HuH-7.5 (cell line): ENCODE measurements at places on chromosomes 2 and 18.

DNA sequence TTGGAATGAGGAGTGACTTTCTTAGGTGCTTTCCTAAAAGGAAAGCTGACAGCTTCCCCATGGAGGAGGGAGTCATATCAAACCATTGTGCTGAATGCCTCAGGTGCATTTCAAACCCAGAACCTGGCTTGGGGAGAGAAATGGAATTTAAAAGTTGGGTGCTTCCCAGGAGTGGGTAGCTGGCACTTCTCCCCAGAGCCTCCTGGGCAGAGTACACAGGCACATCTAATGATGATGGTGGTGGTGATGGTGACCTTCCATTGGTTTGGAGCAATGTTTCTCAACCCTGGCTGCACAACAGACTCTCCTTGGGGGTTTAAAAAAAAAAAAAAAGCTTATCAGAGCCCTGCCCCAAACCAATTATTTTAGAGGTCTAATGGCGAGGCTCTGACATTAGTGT lies 8.3 kb downstream of the FOSL2 start:
- no peak for DNase-seq

DNA sequence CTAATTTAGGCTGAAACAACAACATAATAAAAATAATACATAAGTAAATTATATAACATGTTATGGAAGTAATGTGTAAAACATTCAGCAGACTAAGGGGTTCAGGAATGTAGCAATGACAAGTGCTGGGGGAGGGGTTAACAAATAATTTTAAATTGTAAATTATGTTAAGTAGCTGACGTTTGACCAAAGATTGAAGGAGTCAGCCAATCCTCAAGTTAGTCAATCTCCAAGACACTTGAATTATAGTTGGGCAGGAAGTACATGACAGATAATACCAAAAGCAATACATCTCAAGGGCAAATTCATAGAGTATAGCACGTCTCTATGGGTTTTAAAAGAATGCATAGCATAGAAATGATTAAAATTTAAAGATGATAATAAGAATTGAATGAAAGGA lies 89.1 kb downstream of the KCNH7 start:
- DNase-seq, result no peak

DNA sequence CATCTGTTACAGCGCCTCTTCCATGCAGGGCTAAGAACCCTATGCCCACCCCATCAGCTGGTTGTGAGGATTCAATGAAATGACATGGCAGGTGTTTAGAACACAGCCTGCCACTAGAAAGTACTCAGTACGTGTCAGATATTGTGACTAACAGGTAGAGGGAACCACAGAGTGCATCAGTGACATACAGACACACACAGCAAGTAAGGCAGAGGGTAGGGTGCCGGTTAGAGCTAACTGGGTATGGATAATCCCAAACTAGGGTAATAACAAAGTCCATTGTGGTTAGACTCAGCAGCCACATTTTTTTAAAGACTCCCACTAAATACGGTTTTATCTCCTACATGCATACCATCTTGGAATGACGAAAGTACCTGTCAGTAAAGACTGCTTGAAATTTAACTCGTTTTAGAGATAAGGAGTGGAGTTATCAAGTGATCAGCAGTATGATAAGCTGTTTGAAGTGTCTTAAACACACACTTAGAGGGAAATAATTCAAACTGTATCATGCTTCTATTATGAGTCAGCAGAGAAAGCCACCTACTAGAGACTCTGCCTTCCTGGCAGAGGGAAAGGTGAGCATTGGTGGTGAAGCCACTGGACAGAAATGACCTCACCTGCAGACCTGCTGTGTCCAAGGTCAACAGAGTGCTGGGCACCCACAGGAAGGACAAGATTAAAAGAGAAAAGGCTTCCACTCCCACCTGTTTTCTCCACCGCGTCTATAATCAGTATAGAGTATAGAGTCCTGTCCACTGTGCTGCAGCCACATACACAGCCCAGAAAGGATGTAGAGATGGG lies 20.6 kb downstream of the MPPE1 start:
- no peak for DNase-seq

DNA sequence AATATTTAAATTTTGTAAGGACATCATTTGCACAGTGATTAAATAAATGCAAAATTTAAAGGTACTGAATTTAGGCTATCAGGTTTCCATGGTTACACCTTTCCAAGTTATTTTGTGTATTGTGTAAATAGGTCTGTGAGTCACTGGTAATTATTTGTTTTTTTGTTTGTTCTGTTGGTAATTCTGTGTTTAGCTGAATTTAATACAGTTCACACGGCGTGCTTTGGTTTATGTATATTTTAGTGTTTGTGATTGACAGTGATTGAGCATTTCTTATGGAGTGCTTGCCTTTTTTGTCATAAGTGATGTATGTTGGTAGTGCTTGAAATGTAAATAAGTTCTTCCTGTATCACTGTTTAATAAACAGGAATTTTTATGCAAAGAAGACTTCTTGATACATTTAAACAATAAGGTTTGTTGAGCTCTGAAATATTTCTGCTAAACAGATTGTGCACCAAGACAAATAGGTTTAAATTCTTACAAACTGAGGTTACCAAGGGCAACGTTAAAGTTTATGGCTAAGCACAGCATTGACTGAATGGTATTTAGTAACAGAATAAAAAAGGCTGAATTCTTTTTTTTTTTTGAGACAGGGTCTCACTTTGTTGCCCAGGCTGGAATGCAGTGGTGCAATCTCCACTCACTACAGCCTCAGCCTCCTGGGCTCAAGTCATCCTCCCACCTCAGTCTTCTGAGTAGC lies 38.3 kb upstream of the DLX1 start:
- no peak for DNase-seq

DNA sequence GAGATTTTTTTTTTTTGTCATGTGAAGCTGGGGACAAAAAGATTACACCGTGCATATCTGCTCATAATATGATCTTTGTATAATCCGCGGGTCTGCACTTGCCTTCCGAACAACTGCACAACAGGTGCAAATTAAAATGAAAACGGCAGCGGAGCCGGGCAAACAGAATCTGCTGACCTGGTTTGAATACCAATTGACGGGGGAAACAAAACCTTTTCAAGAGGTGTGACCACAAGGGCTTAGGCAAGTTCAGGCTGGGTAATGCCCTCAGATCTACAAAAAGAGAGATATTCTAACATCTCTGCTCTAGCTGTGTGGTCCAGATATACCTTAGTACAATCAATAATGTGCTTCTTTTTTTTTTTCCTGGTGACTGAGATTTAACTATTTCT lies 88.5 kb downstream of the ZEB2 start:
- DNase-seq, result no peak

DNA sequence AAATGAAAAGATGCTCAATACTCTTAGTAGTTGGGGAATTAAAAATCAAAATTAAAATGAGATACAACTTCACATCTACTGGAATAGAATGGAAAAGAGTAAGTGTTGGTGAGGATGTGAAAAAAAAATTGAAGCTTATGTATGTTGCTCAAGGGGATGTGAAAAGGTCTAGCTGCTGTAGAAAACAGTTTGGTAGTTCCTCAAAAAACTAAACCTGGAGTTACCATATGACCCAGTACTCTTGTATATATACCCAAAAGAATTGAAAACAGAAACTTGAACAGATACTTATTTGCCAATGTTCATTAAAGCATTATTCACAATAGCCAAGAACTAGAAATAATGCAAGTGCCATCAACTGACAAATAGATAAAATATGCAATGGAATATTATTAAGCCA lies 208.4 kb downstream of the FIGN start:
- DNase-seq, result no peak

GRCh38 chr18:57916684-57917083 lies 113.6 kb upstream of the ATP8B1 start:
- no peak for DNase-seq

- no peak for DNase-seq
Observed at GRCh38 chr2:240797914-240798313, 22.1 kb downstream of the KIF1A start.

DNA sequence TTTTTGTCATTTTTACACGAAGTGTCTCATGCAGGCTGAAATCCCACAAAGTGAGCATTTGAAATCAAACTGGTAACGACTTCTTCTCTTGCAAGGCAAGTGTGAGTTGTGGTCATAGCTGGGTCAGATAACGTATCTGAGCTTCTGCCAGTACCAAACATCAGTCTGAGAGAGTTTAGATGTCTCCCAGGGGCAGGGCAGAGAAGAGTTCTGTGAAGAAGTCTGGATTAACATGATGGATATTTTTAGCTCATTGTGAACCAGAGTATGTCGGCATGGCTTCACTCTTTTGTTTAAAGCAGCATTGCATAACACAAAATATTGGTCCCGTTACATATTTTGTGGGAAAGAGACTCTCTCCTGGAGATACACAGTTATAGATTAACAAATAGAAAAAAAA lies 655.5 kb upstream of the KLHL29 start:
- no peak for DNase-seq

- DNase-seq, result no peak
Observed at GRCh38 chr2:133415210-133415876, 152.9 kb downstream of the NCKAP5 start.

DNA sequence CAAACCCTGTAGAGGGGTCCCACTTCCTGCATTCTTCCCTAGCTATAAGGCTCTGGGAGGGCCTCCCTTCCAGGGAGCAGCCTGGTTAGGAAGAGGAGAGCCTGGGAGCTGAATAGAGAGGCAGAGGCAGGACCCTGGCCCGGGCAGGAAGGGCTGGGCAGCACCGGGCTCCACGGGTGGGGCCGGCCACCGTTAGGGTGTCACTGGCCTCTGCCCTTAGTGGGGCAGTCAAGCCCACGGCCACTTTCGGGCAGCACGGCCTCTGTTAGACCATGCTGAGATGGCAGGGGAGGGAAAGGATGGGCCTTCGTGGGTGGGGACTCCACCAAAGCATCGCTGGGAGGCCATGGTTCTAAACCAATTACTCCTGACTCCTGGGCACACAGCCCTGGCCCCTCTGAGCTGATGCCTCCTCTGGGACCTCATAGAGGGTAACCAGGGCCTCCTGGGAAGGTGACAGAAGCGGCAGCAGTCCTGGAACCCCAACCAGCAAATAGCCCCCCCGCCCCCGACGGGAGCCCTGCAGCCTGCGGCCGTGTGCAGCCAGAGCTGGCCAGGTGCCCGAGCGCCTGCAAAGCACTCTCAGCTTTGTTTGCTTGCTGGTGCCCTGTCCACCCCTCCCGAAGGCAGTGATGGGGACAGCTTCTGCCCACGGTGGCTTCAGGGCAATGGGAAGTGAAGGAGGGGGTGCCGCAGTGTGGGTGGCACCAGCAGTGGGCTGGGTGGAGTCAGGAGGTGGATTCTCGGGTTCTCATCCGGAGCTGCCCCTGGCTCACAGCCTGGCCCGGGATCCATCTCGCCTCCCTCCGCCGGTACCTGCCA lies 16.3 kb upstream of the HPCAL1 start:
- DNase-seq, result no peak

DNA sequence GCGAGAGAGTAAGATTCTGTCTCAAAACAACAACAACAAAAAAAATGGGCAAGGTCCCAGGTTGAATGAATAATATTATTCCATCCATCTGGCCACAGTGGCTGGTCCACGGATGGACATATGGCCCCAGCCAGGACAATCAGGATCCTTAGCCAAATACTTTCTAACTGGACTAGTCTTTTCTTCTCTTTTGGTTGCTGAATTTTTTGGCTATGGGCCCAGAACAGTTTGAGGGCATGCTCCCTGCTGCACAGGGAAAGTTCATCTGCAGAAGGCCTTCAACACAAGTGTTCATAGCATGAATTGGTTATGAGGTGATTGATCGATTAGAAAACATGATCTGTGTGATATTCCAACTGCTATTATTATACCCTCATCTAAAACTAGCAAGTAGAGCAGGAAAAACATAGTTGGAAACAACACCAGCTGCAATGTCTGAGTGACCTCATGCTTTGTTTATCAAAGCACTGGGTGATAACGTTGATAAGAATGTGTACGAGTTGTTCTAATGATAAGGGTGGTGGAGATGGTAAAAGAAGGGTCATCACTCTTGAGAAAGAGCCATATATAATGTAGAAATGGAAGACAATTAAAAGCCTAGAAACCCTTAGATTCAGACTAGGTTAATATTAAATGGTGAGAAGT lies 47.8 kb upstream of the RNF103 start:
- peak; percentile 20 for DNase-seq

- DNase-seq, result no peak
Observed at GRCh38 chr18:6743999-6744398, 14.5 kb downstream of the ARHGAP28 start.

- DNase-seq, result no peak
Observed at GRCh38 chr2:236440110-236440881, 129.3 kb upstream of the ACKR3 start.

GRCh38 chr2:200786826-200787225 lies 24.9 kb upstream of the BZW1 start:
- no peak for DNase-seq

DNA sequence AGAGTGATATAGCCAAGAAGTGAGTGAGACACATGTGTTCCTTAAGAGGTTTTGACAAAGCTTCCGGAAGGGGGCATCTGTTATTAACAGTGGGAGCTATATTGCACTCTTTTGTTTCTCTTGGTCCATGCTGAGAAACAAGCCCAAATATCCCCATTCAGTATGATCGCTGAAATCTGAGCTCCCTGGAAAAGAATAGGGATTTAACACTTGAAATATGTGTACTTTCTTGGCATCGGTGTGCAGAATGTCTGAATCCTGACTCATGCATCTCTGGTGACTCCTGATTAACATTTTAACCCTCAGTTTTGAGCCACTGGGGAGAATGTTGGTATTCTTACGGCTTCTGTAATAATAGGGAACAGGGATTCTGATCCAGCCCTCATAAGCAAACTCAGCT lies 448.1 kb downstream of the TSN start:
- no peak for DNase-seq

DNA sequence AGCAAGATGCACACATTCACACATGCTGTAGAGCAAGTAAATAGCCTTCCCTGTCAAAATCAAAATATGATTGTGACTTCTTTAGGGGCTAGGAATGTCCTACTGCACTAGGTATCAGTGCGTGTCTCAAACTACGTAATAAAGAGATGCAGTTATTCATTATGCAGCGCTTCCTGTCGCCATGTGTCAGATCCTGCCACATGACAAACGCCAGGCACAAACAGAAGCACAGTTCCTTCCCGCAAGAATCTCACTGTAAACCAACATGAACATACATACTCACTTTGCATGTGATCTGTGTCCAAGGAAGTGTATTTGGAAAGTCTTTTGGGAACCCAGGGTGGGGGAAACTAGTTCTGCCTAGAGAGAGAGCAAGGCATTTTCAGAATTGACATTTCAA lies 599.9 kb downstream of the RNF144A start:
- no peak for DNase-seq

DNA sequence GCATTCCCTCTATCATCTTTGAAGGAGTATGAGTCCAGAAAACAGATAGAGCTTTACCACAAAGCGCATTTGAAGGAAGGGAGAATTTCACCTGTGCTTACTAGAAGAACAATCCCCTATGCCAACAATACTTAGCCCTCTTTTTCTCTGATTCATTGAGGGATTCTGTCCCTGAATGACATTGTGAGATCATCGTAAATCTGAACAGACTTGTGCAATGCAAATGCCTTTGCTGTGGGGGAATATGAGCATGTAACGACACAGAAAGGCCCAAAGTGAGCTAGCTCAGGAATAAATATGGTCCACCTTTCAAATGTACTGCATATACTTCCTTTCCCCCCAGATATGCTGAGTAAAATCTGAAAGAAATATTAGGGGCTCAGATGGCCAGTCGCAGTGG lies 67.6 kb downstream of the SCN1A start:
- no peak for DNase-seq

- DNase-seq, result no peak
Observed at GRCh38 chr2:152600697-152601096, 116.6 kb downstream of the PRPF40A start.

- no peak for DNase-seq
Observed at GRCh38 chr2:54461261-54461660, 5.1 kb downstream of the SPTBN1 start.
